Astrocyte of the spinal cord (primary cell): ENCODE measurements at places on chromosomes 2 and 18.

- DNase-seq = no peak
These were observed 89.7 kb upstream of the CXCR4 start for GRCh38 chr2:136207665-136208064.

- DNase-seq = peak; percentile 35
These were observed at the start of gene CD302 for GRCh38 chr2:159797543-159798375. Gene CD302, minus strand, starts transcription at chr2:159798208. Its CDS starts 10 bp downstream, at chr2:159798198.

DNA sequence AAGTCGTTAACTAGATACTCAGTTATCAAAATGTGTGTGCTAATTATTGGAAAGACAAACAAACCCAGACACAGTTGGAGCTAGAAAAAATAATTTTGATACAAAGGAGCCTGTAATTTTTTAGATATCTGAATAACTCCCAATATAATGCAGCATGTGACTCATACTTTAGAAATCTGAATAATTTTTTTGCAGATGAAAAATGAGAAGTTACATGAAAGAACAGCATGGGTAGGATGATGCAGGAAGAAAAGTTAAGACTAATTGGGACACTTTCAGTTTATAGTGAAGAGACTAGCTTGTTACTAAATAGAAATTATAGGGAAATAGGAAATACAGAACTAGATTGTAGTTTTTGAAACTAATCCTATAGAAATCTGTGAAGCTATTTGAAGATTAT, 945.8 kb downstream of the CBLN2 start:
- no peak for DNase-seq

- DNase-seq = no peak
These were observed 81.7 kb downstream of the SPRED2 start for GRCh38 chr2:65350651-65351056.

DNA sequence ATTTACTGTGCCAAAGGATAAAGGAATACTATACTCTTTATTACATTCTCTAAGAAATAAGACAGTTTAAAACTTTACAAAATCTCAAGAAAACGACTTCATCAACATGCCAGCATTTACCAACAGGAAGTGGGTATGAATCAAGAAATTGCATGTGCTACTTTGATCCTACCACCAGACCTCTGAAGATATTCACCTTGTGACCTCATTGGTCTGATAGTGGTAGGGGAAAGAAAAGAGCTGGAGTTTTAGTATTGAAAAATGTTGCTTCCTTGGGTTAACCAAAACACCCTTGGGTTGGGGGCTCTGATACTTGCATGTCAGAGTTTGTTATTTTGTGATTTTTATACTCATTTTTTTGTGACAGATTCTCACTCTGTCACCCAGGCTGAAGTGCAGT, 84.1 kb upstream of the LPIN2 start:
- no peak for DNase-seq

GRCh38 chr2:237141571-237142051, 55.9 kb downstream of the COPS8 start:
- peak; percentile 93 for DNase-seq

DNA sequence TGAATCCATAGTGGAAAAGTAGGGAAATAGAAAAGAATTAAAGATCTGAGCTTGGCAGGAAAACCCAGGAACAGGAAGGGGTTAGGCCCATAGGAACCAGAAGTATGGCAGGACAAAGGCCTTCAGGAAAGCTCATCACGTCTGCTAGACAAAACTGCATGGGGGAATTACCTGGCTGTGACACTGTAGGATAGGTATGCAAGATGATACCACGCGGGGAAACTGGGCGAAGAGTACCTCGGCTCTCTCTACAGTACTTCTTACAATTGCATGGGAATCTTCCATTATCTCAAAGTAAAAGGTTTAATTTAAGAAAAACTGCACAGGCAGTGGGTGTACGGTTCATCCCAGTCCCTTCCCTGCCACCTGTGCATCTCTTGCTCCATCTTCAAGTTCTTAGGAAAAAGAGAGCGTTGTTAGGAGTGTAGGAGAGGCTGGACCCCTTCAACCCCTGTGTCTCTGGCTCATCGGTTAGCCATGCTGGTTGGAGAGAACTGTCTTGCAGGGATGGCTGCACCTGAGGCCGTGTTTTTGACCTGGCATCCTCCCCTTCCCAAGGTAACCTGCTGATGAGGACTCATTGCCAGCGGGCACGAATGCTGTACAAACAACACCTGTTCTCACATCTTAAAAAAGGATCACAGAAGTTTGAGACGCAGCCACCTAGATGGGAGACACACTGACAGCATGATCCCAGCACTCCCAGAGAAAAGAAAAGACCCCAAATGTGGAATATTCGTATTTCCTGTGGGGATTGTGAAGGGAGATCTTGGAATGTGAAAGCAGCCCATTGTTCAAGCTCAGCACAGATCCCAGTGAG, 120.5 kb upstream of the COPS8 start:
- DNase-seq = no peak

- no peak for DNase-seq
These were observed 71.9 kb downstream of the EPC2 start for GRCh38 chr2:148716378-148716920.

- DNase-seq = no peak
These were observed 26.4 kb downstream of the TMEM131 start for GRCh38 chr2:97969081-97970067.

DNA sequence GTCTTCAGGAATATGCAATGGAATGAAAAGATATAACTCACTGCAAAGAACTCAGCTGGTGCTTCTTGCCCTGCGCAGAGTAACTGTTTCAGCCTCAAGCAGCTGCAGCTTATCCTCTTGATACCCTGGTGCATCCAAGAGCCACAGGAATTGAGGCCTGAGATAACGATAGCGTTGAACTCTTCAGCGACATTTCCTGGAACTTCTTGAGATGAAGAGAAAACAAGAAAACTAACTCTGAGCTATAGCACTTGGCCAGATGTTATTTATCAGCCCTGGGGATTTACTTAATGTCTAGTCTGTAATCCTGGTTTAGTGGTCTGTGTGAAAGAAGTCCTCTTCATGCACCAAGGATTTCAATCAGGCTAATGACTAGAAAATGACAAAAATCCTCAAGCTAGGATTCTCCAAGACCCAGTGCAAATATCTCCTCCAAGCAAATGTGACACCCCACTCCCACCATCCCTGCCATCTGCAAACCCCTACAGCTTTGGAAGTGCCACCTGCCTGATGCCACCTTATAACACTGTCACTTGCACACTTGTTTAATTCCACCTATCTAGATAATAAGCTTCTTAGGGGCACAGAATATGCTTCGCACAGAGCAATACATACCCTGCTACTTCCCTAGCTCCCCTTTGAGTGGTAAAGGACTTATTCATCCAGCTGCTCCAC, 40.6 kb downstream of the EHD3 start:
- DNase-seq = no peak

- no peak for DNase-seq
These were observed 30.9 kb upstream of the OSBPL6 start for GRCh38 chr2:178163395-178163794.

- no peak for DNase-seq
These were observed 826.7 kb upstream of the ACVR2A start for GRCh38 chr2:147017951-147018645.

- DNase-seq = peak; percentile 63
These were observed 94.5 kb upstream of the FN1 start for GRCh38 chr2:215530191-215530968.

DNA sequence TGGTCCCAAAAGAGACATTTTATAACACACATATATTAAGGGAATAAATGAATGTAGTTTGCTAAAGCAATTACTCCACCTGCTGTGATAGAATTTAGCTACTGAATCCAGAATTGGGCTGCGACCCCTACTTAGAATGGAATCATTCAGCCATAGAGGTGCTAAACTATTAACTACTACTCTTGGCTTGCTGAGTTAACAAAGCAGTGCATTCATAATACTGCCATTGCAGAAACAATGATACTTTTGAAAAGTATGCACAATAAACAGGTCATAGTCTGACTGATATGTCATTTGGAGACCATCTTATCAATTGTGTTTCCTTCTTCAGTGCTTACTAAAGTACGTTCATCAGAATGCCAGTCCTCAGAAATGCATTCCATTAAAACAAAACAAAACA, 273.6 kb downstream of the PIEZO2 start:
- no peak for DNase-seq

GRCh38 chr18:42948831-42949230, 166.7 kb downstream of the RIT2 start:
- no peak for DNase-seq

DNA sequence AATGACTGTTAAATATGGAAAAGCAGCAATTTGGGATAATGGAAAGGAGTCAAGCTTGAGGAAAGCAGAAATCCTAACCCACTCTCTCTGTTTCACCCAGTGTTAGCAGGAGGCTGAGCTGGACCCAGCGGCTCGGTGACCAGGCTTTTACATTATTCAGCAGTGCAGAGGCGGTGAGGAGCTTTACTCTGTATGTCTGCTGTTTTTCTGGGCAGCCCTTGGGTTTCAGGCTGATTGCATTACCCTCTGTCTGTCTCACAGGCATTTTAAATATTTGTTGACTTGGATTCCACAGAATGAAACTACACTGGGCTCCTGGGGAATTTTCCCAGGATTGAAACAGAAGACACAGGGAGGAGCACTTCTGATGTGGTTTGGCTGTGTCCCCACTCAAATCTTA, 368.0 kb downstream of the GALR1 start:
- peak; percentile 3 for DNase-seq

DNA sequence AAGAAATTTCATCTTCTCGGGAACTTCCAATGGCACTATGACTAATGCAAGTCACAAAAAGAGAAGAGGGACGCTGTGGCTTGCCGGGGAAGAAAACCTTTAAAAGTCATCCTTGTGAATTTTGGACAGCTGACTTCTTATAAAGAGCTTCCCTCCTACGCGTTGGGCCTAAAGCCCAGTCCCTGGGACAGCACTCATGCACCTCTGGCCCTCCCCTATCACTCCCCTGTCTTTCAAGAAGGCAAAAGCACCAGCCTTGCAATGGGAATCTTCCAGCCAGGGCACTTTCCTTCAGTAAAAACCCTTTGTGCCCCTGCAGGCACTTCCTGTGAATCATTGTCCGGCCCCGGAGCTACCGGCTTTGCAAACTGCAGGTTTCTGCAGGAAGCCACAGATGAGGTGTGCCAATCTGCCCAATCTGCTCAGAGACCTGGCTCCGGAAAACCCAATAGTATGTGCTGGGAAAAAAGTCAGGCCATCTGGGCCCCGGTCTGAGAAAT, 7.1 kb downstream of the MREG start:
- no peak for DNase-seq

DNA sequence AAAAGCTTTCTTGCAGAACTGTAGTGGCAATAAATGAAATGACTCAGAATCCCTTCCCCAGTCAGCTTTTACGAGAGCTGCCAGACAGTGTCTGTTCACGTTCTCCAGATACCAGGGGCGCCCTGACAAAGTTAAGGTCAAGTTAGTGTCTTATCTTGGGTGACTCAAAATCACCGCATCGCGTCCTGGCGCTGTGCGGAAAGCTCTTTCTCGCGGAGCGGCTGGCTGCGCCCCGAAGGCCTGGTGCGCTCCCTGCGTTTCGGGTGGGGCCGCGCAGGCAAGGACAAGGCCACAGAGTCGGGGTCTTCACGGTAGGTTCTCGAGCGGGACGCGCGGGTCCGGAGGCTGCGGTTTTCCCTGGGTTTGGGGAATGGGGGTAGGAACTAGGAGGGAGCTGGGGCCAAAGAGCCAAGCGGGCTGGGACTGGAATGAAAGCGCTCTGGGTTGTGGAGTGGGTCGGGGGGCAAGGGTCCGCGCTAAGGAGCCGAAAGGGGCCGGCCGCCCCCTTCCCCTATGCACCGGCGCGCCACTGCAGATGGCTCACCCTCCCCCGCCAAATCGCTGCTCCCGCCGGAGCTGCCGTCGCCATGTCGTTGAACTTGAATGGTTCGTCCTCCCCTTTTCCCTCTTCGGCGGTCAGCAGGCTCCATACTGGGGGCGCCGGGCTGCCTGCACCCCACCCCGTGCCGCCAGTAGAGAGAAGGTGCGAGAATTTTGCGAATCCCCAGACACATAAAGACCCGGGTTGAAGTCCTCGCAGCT, 2.6 kb upstream of the HOXD11 start:
- DNase-seq = no peak

DNA sequence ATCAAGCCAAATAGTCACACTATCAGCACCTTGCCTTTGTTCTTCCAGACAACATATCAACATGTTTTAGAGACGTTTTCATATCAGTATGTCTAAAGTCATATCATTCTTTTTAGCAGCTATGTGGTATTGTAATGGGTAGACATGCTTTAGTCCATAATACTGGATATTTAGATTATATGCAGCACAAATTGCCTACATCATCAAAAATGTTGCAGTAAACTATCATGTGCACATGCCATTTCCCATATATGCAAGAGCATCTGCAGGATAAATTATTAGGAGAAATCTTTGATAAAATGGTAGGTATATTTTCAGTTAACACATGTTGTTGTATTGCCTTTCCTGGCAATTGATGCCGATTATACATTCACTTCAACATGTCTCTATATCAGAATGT, 636.5 kb downstream of the XIRP2 start:
- DNase-seq = no peak
